ENCODE measurements at places on chromosomes 5 and 9.
A peak's percentile ranks its signal among the peaks of the same experiment; 100 is the strongest.

DNA sequence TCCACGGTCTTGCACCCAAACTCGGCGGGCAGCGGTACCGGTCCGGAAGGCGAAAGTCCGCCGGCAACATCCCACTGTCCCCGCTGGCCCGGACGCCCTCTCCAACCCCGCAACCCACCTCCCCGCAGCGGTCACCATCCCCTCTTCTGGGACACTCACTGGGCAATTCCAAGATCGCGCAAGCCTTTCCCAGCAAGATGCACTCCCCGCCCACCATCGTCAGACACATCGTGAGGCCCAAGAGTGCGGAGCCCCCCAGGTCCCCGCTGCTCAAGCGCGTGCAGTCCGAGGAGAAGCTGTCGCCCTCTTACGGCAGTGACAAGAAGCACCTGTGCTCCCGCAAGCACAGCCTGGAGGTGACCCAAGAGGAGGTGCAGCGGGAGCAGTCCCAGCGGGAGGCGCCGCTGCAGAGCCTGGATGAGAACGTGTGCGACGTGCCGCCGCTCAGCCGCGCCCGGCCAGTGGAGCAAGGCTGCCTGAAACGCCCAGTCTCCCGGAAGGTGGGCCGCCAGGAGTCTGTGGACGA lies 33.3 kb downstream of the CD180 start:
- no peak for DNase-seq

- DNase-seq: peak; percentile 20
Observed at GRCh38 chr9:115207003-115207836, 89.3 kb upstream of the TNC start.

DNA sequence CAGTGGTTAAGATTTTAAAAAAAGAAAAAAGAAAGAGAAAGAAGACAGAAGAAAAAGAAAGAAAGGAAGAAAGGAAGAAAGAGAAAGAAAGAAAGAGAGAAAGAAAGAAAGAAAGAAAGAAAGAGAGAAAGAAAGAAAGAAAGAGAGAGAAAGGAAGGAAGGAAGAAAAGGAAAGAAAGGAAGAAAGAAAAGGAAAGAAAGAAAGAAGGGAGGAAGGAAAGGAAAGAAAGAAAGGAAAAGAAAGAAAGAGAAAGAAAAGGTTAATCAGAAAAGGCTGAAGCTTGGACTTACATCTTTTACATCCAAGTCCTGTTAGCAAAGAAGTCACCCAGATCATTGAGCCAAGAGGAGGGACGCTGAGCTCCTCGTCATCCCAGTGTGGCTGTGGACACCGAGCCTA lies 70.0 kb downstream of the IRX2 start:
- DNase-seq: no peak

DNA sequence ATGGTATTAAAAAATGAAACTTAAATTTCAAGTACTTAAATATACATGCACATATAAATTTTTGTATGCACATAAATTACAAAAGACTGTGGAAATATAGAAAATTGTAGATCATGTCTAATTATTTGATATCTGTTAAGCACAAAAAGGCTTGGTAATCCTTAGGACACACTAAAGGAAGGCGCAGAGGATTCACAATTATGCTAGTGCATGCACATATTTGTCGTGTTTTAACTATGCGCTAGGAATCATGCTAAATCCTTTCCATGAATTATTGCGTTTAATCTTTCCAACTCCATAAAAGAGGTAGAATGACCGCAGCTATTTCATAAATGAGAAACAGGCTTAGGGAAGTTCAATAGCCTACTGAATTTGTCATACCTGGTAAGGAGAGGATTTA lies 244.1 kb upstream of the ITGA1 start:
- no peak for DNase-seq

DNA sequence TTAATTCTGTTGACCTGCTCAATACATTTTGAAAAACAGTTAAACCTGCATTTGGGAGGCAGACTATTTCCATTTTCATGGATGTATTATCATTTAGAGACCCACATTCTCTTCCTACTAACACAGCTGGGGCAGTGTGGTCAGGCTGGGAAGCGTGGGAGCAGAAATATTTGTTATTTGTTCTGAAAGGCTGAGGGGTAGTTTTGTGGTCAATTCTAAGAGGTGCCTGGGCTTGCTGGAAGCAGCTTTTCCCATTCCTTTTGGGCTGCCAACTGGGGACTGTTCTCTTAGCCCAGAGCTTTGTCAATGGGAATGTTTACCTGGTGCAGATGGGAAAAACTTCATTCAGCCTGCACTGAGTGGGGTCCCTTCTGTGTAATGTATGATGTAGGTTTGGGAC lies 171.4 kb upstream of the DAP start:
- DNase-seq: no peak

- DNase-seq: no peak
Observed at GRCh38 chr5:72328172-72328571, 8.0 kb downstream of the PTCD2 start.

- no peak for DNase-seq
Observed at GRCh38 chr5:56506211-56506965, 273.3 kb upstream of the ANKRD55 start.

- peak; percentile 72 for DNase-seq
Observed at GRCh38 chr5:119330367-119331183, 25.2 kb upstream of the TNFAIP8 start.

GRCh38 chr9:104864675-104865104 lies 63.3 kb downstream of the ABCA1 start:
- no peak for DNase-seq

DNA sequence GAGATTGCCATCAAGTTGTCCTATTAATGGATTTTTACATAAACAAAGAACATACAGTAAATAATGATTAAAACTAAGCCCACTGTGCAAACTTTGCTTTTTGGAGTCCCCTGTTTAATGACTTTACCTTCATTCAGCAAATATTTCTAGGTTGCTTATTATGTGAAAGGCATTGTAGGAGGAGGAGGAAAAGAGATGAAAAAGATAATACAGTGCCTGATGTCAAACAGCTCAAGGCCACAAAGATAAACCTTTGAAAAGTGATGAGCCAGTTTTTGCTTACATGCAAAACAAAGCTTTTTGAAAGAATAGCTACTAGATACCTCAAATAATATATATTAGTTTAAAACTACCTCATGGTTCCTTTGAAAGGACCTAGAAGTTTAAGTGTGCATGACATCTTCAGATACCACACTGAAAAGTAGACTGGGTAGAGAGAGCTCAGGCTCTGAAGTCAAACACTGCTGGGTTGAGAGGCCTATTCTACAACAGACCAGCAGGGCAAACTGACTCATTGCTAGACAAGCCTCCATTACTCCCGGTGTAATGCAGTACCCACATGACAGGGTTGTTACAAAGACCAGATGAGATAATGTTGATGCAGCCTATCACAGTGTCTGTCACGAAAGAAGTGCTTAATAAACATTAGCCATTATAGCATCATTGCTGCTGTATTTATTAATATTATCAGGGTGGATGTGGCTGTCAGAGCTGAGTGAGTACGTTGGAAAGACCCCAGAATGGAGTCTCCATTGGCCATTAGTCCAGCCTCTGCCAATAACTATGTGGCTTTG lies 11.8 kb downstream of the DEPDC1B start:
- no peak for DNase-seq

- DNase-seq: peak; percentile 80
Observed at GRCh38 chr5:138753794-138754698, 821 bp downstream of the CTNNA1 start.
